ENCODE measurements at places on chromosomes 16 and 17. TPM values are rescaled to one million over a fixed set of nuclear protein-coding genes. Genes with fewer than 3 reads are reported as not detected.

KCNAB3 gene
- total RNA-seq, result not detected

DNA sequence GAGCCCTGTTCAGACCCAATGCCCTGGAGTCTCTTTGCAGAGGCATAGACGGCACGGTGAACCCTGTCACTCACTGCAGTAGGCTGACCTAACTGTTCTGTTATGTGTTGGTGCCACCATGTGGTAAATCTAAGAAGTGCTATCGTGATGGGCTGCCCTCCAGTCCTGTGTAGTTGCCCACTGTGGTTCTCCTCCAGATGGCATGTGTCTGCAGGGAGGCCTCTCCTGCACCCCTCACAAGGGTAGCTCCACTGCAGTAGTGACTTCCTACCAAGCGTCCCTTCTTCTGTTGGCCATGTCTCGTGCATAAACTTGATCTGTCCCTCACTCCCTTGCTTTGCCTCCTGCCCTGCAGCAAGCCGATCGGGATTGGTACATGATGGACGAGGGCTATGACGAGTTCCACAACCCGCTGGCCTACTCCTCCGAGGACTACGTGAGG lies 5.8 kb downstream of the DHX38 start:
- no peak for DNase-seq

DNA sequence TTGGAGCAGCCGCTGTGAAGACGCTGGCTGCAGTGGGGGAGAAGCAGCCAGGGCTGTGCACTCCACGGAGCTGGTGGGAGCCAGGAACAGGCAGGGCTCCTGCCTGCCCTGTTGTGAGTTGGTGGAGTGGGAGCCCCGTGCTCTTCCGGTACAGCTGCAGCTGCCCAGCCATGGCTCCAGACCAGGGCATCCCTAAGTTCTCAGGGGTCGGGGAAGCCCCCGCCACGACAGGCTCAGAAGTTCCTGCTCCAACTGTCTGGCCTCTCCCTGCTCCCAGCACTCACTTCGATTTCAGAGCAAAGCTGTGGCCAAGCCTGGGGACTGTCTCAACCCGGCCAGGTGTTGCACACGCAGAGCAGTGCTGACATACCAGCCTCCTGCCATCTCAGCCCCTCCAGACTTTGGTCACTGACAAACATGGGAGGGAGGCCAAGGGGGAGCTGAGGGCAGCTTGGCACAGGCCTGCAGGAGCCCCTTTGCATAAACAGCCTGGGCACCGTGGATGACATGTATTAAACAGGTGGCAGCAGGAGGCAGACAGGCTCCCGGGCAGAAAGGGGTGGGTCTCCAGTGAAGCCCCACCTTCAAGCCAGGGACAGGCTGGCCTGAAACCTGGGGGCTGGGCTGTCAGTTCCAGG lies 13.9 kb upstream of the KDM8 start:
- no peak for DNase-seq

PRSS33 gene
- total RNA-seq, result not detected

DNA sequence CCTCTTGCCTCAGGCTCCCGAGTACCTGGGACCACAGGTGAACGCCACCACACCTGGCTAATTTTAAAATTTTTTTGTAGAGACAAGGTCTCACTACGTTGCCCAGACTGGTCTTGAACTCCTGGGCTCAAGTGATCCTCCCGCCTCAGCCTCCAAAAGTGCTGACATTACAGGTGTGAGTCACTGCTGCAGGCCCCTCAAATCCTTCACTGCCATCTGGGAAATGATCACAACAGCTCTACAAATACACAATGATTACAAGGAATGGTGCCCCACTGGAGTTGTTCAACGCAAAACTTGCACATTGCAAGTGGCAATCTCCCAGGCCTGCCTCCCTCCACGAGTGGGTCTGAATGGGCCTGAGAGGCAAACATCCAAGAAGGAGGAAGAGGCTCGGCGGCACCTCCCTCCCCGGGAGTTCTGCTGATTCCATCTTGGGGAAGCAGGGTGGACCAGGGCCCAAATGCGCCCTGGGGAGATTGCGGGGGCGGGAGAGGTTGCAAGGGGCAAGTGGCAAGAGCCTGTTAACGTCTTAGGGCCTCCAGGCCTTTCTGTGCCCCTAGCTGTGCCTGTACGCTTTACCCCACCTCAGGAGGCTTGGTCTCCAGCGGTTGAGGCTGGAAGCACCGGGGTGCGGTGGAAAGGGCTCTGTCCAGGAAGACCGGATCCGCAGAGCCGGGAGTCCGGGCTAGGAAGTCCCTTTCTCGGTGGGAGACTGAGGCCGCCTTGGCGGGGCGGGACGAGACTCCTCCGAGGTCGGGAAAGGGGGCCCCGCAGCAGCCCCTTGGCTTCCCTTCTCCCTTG lies 656 bp upstream of the IGFBP4 start:
- DNase-seq, result no peak

GRCh38 chr17:77394540-77395295 lies 253.9 kb downstream of the SEC14L1 start:
- no peak for DNase-seq

GRCh38 chr16:54373534-54374520 lies 87.2 kb upstream of the IRX3 start:
- DNase-seq, result no peak

DNA sequence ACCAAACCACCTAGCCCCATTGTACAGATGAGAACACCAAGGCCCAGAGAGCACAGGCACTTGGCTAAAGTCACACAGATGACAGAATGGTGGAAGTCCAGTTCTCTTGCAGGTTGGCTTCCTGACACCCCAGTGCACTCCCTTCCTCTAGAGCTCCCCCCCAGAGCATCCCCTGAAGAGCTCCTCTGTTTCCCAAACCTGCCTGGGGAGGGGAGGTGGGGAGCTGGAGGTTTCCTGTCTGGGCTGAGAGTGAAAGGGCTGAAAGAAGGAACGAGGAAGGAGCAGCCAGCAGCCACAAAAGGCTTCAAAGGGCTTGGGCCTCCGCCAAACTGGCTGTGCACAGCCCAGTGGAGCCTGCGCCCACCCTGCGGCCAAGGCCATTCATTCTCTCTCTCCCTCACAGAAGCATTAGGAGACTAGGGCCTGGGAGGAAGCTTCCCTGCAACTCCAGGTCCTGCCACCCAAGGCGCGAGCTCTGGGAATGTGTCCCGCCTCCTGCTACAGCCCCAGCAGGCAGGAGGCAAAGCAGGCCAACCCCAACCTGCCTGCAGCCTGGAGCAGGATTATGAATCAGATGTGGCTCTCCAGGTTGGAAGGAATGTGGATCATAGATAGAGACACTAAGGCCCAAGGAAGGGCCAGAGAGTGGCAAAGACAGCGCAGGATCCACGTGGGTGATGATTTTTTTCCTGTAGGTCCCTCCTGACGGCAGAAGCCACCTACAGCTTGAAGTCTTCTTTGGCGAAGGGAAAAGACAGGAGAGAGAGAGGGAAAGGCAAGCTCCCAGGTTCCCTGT lies 913 bp downstream of the SLC13A5 start:
- DNase-seq, result no peak

All from thoracic aorta (tissue), 2 donors.